ENCODE measurements at places on chromosomes 13 and 19. TPM values are rescaled to one million over a fixed set of nuclear protein-coding genes. Genes with fewer than 3 reads are reported as not detected.
A peak's percentile ranks its signal among the peaks of the same experiment; 100 is the strongest.

GRCh38 chr13:102914339-102914930 is 68.6 kb downstream of the ERCC5 start:
- DNase-seq = no peak

DNA sequence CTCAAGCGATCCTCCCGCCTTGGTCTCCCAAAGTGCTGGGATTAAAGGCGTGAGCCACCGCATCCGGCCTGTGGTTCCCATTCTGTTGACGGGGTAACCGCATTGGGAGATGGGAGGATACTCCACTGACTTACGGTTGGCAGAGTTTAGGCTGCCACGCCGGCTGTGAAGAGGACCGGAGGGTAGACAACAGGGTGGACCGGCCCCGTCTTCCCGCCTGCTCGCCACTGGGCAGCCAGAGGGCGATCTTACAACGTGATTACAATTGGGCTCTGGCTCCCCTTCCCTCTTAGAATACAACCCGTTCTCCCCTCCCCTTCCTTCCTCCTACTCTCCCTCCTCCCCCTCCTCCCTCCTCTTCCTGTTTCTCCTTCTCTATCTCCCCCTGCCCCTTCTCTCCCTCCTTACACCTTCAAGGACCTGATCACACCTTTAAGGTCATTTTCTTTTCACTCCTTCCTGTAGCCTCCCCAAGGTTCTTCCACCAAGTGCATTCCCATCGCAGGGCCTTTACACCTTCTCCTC is 957 bp upstream of the CCDC194 start:
- DNase-seq = peak; percentile 97

ANGPTL8 gene
- not detected for total RNA-seq

CEACAM3 gene
- total RNA-seq = not detected

DNA sequence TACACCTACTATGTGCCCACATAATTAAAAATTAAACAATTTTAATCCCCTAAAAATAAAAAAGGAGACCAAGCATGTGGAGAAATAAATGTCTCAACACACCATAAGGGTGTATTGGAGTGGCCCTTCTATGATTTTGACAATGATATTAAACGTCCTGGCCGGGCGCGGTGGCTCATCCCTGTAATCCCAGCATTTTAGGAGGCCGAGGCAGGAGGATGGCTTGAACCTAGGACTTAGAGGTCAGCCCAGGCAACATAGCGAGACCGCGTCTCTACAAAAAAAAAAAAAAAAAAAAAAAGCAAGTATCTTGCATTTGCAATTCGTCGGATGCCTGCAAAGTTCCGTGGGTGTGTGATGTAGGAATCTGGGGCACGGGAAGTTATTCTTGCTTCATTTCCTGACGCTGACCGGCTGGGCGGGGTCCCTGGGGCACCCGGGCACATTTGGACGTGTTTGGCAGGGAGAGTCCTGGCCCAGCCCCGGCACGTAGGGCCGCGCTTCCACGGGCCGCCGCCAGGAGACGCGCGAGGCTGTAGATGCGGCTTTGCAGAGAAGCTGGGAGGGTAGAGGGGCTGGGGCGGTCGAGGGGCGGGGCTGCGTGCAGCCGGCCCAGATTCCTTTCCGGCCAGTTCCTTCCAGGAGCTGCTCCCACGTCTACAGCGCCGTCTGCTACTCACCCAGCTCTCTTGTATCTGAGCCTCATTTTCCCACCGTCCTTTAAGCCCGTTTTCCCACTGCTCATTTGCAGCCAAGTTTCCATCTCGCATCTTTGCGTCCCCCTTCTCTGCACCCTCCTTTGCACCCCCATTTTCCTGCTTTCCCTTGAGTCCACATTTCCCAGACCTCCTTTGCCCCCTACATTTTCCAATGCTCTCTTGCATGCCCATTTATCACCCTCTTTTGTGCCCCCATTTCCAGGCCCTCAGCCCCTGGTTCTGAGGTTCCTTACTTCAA is 2.2 kb upstream of the TSPAN16 start:
- peak; percentile 94 for DNase-seq

BEST2 gene
- 10.4 TPM for total RNA-seq

DNA sequence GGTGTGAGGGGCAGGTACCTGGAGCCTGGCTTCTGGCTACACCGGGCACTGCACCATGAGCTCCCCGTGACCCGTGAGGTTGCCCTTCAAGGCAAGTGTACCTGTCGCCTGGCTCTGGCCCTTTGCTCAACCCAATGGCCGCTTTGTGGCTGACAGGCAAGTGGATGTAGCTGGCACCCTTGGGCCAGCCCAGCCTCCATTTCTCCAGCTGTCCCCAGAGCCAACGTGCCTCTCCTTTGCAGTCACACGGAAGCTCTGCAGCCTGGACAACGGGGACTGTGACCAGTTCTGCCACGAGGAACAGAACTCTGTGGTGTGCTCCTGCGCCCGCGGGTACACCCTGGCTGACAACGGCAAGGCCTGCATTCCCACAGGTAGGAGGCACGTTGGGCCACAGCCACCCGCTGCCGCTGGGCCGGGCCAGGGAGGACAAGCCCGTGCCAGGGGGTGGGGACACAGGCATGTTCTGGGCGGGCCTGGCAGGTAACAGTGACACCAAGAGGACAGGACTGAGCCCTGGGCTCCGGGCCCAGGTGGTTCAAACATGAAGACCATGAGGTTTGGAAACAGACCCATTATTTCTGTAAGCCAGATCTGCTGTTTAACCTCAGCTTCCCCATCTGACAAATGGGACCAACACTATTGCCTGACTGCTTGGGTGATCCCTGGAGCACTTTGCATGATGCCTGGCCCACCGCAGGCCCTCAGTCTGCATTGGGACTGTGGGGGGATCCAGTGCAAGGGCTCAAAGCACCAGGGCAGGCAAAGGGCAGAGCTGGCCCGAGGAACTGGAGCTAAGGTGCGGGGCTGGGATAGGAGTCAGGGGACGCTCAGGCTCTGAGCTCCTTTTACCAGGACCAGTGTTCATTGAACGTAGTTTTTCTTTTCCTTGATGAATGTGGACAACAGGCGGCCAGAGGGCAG is 17.5 kb upstream of the PROZ start:
- no peak for DNase-seq

DNA sequence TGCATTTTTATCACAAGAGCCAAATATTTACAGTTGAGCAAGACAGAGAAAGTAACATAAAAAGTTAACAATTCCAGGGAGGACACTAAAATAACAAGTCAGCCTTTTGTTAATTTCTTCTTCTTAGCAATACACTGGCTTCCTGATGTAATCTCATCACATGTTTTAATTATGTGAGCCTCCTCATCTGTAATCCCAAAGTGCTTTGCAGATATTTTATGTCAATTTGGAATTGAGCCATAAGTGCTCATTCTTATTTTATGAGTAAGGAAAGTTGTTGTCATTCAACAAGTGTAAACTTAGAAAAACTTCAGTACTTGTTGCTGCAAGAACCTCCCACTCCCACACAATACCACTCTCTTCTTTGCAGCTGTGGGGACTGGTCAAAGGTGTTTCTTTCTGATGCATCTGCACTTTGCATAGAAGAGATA is 223.6 kb downstream of the GPC6 start:
- no peak for DNase-seq

ZNF121 gene
- total RNA-seq = 252 TPM

GRCh38 chr13:67017276-67017675 is 212.9 kb downstream of the PCDH9 start:
- DNase-seq = no peak

DNA sequence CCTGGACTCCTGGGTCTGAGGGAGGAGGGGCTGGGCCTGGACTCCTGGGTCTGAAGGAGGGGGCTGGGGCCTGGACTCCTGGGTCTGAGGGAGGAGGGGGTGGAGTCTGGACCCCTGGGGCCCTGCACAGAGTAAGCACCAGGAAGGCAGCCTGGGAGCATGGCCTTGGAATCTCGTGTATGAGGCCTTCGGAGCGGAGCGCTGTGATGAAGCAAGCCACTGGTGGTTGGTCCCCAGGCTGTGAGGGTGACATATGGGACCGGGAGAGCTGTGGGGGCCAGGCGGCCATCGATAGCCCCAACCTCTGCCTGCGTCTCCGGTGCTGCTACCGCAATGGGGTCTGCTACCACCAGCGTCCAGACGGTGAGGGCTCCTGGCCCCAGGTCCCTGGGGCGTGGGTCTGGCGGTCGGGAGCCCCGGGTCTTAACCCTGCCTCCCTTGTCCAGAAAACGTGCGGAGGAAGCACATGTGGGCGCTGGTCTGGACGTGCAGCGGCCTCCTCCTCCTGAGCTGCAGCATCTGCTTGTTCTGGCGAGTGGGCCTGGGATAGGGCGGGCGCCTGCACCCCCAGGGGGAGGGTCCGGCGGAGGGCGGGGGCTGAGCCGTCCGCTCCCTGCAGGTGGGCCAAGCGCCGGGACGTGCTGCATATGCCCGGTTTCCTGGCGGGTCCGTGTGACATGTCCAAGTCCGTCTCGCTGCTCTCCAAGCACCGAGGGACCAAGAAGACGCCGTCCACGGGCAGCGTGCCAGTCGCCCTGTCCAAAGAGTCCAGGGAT is 918 bp downstream of the TMEM190 start:
- peak; percentile 61 for DNase-seq

DNA sequence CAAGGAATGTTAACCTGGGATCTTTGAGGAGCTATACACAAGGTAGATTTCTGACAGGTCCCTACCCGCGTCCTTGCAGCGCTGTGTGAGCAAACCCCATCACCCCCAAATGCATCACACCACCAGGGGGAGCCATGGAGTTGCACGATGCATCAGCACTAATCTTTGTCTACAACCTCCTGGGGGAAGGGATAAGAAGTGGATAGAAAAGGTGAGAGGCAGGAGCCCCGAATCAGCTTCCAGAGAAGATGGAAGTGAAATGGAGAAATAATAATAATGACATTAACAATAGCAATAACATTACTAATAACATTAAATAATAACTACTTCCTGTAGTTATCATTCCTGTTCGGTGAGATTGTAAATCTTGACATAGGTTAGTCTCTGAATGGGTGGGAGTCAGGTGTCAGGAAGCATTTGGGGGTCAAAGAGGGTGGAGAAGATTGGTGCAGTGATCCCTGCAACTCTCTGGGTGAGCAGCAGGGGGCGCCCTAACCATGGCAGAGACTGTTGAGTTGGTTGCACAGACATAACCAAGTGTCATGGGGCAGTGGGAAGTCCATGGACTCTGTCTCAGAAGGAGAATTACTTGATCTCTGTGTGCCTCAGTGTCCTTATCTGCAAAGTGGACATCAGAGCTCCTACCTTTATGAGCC is 16.5 kb downstream of the SIGLEC7 start:
- peak; percentile 93 for DNase-seq

- no peak for DNase-seq
These were observed 90.8 kb upstream of the UQCRFS1 start for GRCh38 chr19:29303719-29304090.

FBXL3 gene
- 19.4 TPM for total RNA-seq

DNA sequence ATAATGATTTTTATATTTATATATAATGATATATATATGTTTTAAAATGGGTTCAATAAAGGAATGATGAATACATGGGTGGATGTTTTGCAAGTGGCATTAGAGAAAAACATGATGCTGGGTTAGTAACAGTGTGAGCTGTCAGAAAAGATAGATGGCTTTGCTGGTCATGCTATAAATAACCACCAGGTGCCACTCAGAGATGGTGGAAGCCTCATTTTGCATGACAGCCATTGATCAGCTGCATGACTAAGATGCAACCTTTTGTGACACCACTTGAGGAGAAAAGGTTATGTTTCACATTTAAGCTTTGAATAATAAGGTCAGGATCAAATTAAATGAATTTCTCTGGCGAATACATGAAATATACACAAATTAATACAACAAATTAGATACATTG is 737.7 kb downstream of the PCDH9 start:
- DNase-seq = peak; percentile 68

DNA sequence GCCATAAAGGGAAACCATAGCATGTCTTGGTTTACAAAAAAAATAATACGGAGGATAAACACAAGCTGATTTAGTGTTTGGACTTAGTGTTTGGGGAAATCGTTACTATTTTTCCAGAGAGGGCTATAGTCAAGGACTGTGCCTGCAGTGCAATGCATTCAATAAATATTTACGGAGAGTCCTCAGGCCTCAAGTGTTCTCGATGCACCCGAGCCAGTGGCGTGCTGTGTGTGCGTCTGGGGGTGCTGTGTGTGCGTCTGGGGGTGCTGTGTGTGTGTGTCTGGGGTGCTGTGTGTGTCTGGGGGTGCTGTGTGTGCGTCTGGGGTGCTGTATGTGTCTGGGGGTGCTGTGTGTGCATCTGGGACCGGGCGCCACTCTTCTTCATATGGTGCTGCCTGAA is 71.7 kb upstream of the GTF3A start:
- DNase-seq = no peak

GRCh38 chr13:106499113-106499512 is 36.3 kb downstream of the EFNB2 start:
- DNase-seq = no peak

DNA sequence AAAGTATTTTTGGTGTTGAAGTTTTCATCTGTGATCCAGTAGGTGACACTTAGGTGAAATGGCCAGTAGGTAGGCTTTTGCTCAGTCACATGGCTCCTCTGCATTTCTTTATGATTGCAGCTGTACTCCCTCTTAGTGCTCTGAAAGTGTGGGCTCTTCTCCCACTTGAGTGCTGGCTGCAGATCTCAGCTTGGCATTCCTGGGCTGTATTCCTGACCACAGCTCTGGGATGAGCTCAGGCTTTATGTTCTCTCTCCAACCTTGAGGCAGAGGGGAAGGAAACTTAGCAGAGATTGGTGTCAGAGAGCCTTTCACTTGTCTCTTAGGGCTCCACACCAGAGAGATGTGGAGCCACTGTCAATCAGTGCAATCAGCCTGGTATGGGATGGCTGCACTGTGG is 254.3 kb downstream of the NDFIP2 start:
- DNase-seq = no peak

TRAPPC5 gene
- 78.3 TPM for total RNA-seq

ACP7 gene
- 0.97 TPM for total RNA-seq

DNA sequence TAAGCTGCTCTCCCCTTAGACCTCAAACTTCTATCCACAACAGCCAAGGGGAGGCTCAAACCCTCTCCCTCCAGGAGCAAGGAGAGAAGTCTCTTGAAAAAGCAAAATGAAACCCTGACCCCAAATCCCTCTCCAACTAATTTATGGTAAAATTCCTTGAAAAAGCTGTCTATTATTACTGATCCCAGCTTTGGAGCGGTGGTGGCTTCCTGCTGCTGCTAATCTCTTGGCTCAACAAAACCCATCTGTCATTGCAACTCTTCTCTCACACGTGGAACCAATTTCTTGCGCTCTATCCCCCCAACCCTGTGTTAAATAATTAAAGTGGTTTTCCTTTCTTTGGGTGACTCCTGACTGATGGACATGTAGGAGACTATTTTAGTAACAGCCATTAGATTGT is 64.1 kb upstream of the OXGR1 start:
- no peak for DNase-seq

GRCh38 chr19:36773223-36773579 is 594 bp upstream of the ZNF850 start:
- DNase-seq = no peak

MEIS3 gene
- total RNA-seq = 40.7 TPM

- DNase-seq = no peak
These were observed 435.3 kb upstream of the HTR2A start for GRCh38 chr13:47332149-47332548.

DNA sequence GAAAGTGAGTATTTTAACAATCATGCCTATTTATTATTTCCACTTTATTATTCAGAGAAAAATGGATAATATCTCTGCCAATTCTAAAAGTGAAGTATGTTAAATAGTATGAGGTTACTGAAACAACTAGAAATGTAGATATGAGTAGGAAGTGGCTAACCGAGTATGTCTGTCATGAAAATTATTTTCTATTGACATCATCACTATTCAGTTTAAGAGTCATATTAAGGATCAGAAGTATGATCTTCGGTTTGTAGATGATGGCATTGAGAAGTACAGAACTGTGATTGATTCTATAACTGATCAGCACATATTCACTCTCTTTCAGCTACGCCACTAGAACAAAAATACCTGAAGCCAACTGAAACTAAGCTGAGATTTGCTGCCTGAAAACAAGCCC is 146.4 kb upstream of the SLITRK5 start:
- no peak for DNase-seq

KLK7 gene
- 1.4 TPM for total RNA-seq

All from GM23338 (cell line).